ENCODE measurements at places on chromosomes 6 and 20.
A peak's percentile ranks its signal among the peaks of the same experiment; 100 is the strongest.

DNA sequence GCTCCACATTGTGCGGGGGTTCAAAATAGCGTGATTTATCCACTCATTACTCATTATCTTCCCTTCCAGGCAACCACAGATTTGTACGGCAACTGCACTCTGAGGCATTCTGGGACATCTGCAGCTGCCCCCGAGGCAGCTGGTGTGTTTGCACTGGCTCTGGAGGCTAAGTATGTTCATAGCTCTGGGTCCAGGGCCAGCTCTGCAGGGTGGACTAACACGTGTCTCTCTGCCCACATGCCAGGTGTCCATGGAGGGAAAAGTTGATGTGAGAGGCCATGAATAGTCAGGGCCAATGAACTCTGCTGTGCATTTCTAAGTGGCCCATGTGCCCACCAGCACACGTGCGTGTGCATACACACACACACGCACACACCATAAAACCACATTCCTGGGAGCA, 74.9 kb downstream of the BFSP1 start:
- no peak for DNase-seq

- DNase-seq = peak; percentile 18
These were observed 89.4 kb downstream of the PDE10A start for GRCh38 chr6:165573671-165574070.

GRCh38 chr6:149852881-149853280, 11.3 kb downstream of the LRP11 start:
- no peak for DNase-seq

DNA sequence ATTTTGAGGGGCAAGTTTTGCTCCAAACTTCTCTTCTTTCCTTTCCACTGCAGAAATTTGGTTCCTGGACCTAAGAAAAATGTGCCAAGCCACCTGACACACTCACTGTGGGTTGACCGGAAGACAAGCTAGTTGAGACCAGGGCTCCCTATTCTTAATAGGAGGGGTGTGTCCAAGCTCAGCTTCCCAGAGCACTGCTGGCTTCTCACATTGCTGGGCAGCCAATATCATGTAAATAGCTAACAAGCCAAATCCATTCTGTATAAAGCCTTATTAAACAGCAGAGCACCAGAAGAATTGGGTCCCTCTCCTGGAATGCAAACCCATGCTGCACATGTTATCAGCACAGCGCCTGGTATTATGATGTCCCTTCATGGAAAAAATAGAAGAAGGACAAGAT, 17.0 kb upstream of the SAMD3 start:
- DNase-seq = no peak

DNA sequence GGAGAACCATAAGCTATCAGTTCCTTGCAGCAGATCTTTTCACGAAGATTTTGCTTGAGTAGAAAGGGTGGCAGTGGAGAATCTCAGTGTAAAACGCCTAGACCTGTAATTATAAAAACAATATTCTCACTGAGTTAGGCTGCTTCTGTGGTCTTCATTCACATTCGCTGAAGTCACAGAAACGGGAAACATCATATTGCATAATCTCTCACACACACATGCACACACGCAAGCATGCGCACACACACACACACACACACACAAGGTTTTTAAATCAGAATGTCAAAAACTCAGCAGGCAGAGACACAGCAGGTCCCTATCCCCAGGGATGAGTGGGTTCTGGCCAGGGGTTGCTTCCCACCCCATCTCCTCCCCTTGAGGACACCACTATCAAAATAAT, 175.5 kb downstream of the ATXN1 start:
- no peak for DNase-seq

GRCh38 chr6:157278171-157278570, 45.1 kb downstream of the TMEM242 start:
- DNase-seq = no peak

DNA sequence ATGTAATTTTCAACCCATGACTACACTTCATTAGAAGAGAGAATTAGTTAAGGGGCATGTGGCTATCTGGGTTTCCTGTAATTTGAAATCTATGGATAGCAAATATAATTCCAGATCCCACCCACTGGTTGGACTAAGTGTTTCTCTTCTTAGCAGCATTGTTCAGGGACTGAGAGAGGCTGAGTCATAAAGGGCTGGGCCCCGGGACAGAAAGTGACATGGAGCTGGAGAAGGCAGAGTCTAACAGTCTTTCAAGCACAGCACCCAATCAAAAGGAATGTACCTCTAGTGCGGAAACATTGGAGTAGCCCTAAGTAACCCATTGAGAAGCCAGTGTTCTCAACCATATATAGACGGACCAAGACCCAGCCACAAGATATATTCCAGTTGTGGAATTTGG, 363.9 kb downstream of the DHX35 start:
- DNase-seq = no peak

GRCh38 chr20:50845566-50846215, 50.8 kb downstream of the BCAS4 start:
- DNase-seq = no peak

GRCh38 chr6:2503816-2504494, 246.8 kb downstream of the MYLK4 start:
- no peak for DNase-seq

DNA sequence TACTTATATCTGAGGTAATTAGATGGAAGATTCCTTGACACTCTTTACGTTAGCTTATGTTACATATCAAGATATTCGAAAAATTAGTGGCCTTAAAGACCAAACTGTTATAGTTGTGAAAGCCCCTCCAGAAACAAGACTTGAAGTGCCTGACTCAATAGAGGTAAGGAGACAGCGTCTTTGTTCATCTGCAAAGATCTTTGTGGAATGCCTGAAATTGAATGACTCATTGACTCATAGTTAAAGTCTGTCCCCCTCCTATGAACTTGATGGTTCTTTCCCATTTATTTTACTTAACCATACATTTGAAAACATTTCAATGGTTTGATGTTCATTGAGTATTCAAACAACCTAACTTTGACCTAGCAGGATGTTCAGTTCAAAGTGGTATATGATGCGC, 47.6 kb upstream of the CDKAL1 start:
- DNase-seq = no peak

DNA sequence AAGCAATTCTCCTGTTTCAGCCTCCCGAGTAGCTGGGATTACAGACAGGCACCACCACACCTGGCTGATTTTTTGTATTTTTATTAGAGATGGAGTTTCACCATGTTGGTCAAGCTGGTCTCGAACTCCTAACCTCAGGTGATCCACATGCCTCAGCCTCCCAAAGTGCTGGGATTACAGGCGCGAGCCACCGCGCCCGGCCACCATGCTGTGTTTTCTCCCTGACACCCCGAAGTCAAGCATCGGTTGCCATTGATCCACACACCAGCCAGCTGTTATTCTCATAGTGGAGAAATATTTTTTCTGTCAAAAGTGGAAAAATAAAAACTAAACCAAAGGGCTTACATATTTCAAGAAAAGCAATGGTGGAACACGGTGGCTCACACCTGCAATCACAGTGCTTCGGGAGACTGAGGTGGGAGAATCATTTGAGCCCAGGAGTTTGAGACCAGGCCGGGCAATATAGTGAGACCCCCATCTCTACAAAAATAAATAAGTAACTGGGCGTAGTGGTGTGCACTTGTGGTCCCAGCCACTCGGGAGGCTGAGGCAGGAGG, 157.4 kb downstream of the ZMYND8 start:
- no peak for DNase-seq

DNA sequence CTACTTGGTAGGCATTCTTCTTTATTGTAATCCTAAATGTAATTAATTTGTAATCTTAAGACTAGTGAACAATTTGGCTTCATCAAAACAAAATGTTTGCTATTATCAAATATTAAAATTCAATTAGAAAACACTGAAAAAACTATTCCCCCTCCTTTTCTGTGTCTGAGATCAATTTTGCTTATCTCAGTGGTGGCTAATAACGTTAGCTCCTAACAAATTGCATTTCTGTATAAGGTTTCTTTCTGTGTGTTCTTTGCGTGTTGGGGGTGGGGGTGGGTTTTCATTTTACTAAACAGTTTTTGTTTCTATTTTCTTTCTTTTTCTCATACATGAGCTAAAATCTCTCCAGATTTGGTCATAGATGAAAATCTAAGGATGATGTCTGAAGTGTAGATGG, 54.0 kb upstream of the EYA4 start:
- DNase-seq = no peak

DNA sequence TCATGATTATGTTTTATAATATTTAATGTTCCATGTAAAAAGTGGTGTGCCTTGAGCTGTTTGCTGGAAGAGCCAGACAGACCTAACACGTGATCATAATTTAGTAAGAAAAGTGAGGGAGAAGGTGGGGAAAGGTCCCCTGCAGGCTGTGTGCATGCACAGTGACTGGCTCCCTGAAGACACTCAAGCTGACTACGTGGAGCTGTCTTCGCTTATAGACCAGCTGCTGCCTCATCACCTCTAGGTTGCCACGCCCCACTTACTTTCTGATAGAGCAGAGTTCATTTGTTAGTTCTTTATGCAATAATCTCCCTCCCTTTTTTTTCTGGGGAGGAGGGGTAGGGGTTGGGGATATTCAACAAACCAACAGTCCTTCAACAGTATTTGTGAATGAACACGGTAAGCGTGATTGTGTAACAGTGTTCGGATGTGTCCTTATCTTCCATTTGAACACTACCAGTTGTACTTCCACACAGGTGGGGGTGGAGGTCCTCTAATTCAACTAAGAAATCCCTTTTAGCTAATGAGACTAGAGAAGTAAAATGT, 157.3 kb downstream of the BACH2 start:
- DNase-seq = no peak

DNA sequence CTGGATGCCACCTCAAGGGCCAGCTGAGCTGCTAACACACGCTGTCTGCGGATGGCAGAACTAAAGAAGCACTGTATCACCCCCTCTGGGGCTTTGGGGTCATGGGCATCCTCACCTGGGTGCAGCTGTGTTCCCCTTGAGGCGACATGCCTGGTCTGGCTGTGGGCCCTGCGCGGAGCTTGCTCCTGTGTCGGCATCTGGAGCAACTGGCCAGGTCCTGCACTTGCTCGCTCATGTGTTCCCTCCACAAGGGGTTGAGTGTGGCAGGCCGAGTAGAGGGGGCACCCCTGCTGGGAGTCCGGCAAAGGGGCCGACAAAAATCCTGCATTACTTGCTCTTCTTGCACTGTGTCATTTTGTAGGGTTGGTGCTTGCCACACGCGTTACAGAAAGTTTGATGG, 189.0 kb downstream of the CDKAL1 start:
- no peak for DNase-seq

- DNase-seq = no peak
These were observed at the start of gene EYA4 for GRCh38 chr6:133241086-133241900. Gene EYA4, plus strand, starts transcription at chr6:133241357. Its CDS starts 33,424 bp downstream, at chr6:133274781.

GRCh38 chr6:169858293-169858934, 107.0 kb downstream of the ERMARD start:
- no peak for DNase-seq

DNA sequence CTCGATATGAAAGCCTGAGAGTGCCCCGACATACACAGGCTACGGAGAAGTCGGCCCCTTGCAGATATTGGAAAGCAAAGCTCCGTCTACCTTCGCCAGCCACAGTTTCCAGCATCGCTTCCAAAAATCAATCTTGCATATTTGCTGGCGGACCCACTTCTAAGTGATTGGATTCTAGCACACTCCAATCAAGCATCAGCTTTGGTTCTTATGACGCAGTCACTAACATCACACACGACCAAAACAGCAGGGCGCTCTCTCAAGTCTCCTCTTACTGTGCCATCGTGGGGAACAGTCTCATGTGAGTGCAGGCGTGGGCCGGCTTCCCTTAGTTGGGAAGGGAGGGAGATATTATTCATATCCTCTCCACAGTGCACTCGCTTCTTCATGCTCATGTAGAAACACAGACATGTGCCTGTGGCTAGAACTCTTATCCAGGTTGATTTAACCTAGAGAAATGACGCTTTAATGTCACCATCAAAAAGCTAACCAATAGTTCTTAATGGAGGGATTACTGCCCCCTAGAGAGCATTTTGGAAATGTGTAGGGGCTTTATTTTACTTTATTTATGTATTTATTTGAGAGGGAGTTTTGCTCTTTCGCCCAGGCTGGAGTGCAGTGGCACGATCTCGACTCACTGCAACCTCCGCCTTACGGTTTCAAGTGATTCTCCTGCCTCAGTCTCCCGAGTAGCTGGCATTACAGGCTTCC, 229.8 kb downstream of the SOD2 start:
- DNase-seq = no peak

GRCh38 chr6:161836643-161837448, 563.0 kb upstream of the AGPAT4 start:
- DNase-seq = no peak

- DNase-seq = peak; percentile 49
These were observed 3.1 kb downstream of the GABRR2 start for GRCh38 chr6:89311853-89312531.

GRCh38 chr6:110432285-110432900, 17.0 kb upstream of the DDO start:
- no peak for DNase-seq

DNA sequence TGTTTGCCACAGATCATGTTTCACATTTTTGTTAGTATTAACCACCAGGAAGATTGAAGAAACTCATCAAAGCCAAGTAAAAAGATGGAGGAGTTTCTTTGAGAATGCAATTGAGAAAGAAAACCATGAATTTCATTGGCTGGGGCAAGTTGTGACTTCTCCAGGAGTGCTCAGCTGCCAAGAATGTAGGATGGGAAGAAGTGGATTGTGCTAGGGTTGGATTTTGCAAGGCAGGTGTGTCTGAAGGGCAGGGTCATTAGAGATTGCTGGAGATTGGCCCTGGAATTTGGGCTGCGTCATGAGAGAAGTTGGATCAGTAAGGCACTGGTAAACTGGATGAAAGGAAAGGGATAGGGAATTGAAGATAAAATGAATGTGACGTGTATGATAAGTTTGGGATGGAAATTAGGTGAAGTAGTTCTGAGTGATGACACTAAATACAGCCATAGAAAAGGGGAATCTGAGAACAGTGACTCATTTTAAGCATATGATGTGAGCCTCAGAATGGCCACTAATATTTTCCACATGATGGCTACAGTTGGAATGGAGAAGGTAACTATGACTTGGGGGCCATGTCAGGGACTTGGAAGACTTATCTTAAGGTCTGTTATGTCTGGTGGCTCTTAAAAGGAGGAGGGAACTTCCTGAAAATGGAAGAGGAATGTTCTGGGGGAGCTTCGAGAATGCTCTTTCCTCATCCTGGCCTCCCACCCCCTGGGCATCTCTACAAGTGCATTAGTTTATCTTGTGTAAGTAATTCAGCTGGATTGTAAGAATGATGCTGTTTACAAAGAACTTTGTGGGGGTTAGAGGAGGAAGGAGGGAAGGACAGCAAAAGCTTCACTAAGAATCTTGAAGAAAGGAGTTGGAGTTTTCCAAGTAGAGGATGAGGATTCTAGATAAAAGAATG, 27.8 kb upstream of the ERVFRD-1 start:
- no peak for DNase-seq

DNA sequence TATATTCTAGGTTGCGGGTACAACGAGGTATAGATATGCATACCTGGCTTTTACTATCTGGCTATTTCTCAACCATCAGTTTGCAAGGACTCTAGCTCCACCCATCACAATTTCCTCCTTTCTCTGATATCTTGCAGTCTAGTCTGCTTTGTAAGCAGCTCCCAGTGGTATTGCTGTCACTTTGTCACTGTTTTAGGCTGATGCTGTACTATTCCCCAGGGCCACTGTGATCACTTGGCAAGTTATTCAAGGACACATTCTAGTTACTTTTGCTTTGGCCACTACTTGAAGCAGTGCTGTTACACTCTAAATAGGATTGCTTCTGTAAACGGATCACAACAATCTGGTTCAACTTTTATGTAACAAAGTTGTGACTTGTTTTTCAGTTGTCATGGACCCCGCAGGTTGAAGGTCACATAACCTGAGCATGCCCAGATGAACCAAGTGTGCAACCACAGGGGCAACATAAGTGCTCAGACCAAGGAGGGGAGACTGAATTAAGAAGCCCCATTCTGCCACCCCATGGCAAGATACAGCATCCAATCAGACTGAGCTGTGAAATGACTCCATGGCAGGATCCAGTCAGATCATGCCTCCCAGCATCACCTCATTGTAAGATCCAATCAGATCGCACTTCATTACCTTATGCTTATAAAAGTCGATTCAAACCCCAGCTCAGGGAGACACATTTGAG, 588.4 kb upstream of the CITED2 start:
- no peak for DNase-seq
